ENCODE measurements at places on chromosomes 3 and 15. TPM values are rescaled to one million over a fixed set of nuclear protein-coding genes. Genes with fewer than 3 reads are reported as not detected.

DNA sequence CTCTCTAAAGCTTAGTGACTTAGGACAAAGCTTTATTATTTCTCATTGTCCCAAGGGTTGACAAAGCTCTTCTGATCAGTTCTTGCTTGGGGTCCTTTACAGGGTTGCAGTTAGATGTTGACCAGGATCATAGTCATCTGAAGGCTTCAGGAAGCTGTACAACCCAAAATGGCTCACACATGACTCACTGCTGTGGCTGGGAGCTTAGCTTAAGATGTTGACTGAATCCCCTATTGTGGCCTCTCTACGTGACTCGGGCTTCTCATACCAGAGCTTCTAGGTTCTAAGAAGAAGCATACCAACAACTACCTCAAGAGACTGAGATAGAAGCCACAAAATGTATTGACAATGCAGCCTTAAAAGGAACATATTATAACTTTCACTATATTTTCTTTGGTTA, 569.6 kb upstream of the ROBO2 start:
- H3K27ac ChIP-seq = no peak overlapping the region
- H3K27me3 ChIP-seq = no peaks in the 10 kb centered on the region
- H3K4me3 ChIP-seq = no peak overlapping the region
- no peaks in the 10 kb centered on the region for H3K36me3 ChIP-seq

DNA sequence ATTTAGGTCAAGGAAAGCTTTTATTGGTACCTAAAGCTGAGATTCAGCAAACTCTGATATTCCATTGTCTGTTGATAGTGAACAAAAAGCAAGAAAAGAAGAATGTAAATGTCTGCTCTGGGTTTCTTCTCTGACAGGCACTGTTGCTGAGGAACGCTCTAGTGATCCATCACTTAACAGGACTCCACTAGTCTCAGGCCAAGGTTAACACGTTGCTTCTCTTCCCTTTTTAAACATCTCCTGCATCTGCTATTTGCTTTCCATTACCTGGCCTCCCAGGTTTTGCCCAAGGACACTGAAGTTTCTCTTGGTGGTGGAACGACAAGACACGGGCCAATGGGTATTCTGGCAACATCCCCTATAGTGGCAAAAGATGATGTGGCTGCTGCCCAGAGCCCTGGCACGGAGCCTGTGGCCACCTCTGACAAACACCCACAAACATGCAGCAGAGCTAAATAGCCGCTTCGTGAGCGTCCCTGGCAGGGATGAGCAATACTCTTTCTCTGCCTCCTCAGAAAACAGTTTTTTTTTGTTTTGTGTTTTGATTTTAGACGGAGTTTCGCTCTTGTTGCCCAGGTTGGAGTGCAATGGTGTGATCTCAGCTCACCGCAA, 97.8 kb upstream of the AKAP13 start:
- no peaks in the 10 kb centered on the region for H3K4me1 ChIP-seq
- H3K4me3 ChIP-seq = no peak overlapping the region
- DNase-seq = no peak
- no peaks in the 10 kb centered on the region for H3K36me3 ChIP-seq

- peaks cover 38% of the 10 kb centered on the region for H3K27me3 ChIP-seq
- peaks cover 10% of the 10 kb centered on the region for H3K4me1 ChIP-seq
- no peak overlapping the region for H3K4me3 ChIP-seq
- peaks cover 29% of the 10 kb centered on the region for H3K36me3 ChIP-seq
- H3K27ac ChIP-seq = no peak overlapping the region
These were observed 9.1 kb downstream of the ALG3 start for GRCh38 chr3:184239708-184240107.

- H3K4me3 ChIP-seq = no peak overlapping the region
- DNase-seq = no peak
- H3K4me1 ChIP-seq = no peaks in the 10 kb centered on the region
- no peak overlapping the region for H3K27ac ChIP-seq
- no peaks in the 10 kb centered on the region for H3K27me3 ChIP-seq
These were observed 99.7 kb downstream of the TAFA4 start for GRCh38 chr3:68832680-68833079.

The CELSR3 gene
- total RNA-seq = 1.6 TPM

GRCh38 chr3:131568460-131568859, 65.7 kb upstream of the MRPL3 start:
- no peaks in the 10 kb centered on the region for H3K27me3 ChIP-seq
- H3K27ac ChIP-seq = no peak overlapping the region
- DNase-seq = no peak
- H3K4me3 ChIP-seq = no peak overlapping the region
- no peaks in the 10 kb centered on the region for H3K4me1 ChIP-seq

The COL6A5 gene
- not detected for total RNA-seq

The CRTAP gene
- 106 TPM for total RNA-seq

- DNase-seq = no peak
- H3K27me3 ChIP-seq = no peaks in the 10 kb centered on the region
- H3K36me3 ChIP-seq = no peaks in the 10 kb centered on the region
- H3K4me1 ChIP-seq = peaks cover 13% of the 10 kb centered on the region
- no peak overlapping the region for H3K4me3 ChIP-seq
These were observed 10.1 kb upstream of the CCR1 start for GRCh38 chr3:46218196-46218709.

The HACL1 gene
- 36.2 TPM for total RNA-seq

- no peaks in the 10 kb centered on the region for H3K27me3 ChIP-seq
- H3K4me1 ChIP-seq = no peaks in the 10 kb centered on the region
- H3K27ac ChIP-seq = no peak overlapping the region
- H3K4me3 ChIP-seq = no peak overlapping the region
- DNase-seq = no peak
These were observed 4.0 kb downstream of the OR5H14 start for GRCh38 chr3:98151241-98151640.

The SEC61A1 gene
- 159 TPM for total RNA-seq

GRCh38 chr15:68556139-68556990, 22.4 kb upstream of the CORO2B start:
- H3K27ac ChIP-seq = no peak overlapping the region
- H3K4me3 ChIP-seq = no peak overlapping the region

The KCNMB2 gene
- not detected for total RNA-seq
